ENCODE measurements at places on chromosomes 2 and 18.

DNA sequence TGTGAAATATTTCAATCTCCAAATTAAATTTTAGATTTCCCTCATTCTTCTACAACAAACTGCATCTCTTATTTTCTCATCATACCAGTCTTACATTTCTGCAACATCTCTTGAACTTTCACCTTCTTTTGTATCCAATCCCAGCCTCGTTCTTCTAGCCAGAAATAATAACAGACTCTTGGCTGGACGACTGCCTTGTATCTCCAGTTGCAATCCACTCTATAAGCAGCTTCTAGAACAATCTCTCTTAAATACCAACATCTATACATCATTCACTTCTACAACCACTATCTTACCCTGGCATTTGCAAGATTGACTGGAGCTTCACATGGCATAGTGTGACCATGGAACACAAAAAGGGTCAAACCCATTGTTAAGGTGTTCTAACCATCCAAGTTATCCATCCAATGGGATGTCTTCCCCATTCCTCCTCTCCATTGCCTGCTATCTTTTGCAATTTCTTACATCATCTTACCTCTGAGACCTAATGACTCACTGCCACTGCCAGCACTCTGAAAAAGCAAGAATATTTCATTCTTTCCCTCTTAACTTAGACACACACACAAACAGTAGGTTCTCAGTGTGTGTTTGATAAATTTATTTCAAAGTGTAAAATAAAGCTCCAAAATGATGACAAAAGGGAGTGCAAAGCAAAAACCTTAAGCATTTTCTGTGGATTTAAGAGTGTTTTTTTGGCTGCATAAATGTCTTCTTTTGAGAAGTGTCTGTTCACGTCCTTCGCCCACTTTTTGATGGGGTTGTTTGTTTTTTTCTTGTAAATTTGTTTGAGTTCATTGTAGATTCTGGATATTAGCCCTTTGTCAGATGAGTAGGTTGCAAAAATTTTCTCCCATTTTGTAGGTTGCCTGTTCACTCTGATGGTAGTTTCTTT, 145.6 kb downstream of the METTL4 start:
- no peak for DNase-seq

GRCh38 chr2:53233759-53234547, 533.7 kb upstream of the CHAC2 start:
- DNase-seq = no peak

- no peak for DNase-seq
Observed at GRCh38 chr2:237700512-237701032, 73.2 kb downstream of the LRRFIP1 start.

GRCh38 chr2:105388971-105389381, 9.9 kb downstream of the FHL2 start:
- no peak for DNase-seq

GRCh38 chr2:166451468-166451867, 42.6 kb downstream of the SCN7A start:
- DNase-seq = no peak

DNA sequence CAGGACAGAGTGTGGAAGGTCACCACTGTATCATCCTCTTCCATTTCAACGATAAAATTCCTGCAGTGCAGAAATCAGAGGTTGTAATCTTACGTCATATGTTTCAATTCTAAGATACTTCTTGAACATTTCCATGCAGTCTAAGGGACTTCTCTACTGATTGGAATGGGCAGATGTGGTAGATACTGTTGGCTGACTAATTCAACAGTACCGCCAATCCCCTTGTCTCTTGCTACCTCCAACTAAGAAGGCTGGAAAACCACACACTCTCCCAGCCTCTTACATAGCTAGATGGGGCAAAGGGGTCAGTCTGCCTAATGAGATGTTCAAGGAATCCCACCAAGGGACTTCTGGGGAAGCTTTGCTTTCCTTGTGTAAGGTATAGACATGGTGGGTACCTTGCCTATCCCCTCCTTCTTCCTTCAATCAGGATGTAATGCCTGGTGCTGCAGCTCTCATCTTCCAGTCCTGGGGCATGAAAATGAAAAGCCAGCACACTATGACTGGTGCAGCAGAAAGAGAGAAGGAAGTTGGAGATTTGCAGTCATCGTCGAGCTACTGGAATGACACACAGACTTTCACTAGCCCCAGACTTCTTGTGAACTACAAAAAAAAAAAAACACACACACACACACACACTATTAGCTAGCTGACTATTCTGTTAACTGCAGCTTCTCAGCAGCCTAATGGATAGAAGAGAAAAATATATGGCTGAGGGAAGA, 84.1 kb downstream of the ALPK2 start:
- no peak for DNase-seq

DNA sequence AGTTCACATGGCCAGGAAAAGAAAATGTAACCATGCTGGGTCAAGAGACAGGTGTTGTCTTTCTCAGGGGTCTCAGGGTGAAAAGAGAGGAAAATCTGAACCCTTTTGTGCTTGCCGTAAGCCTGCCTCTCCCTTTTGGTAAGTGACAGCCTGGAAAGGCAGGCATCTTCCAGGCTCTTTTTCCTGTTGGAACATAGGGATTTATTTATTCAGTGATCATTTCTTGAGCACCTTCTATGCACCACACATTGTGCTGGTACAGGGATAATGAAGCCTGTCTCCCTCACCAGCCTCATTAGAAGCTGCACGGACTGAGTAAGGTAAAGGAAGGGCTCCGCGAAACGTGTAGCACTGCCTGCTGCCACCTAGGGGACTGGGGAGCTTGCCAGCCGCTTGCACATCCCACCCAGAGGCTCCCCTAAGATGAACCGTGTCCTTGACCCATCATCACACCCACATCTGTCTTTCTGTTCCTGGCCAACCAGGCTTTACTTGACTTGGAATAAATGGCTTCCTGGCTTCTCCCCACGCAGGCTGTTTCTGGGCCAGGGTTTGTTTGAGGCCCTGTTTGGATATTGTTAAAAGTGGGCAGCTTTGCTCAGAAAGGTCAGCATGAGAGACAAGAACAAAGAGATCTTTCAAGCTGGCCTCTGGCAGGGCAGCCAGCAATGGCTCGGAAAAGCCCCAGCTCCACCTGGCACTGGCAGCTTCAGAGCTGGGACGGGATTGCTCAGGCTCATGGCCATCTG, 73.3 kb upstream of the MCFD2 start:
- no peak for DNase-seq

Data from GM12892 (cell line).